ENCODE measurements at places on chromosomes 6 and 20. TPM values are rescaled to one million over a fixed set of nuclear protein-coding genes. Genes with fewer than 3 reads are reported as not detected.

Gene ADAM33
- 1.2 TPM for total RNA-seq

Gene SLC17A3
- not detected for total RNA-seq

Gene ISM1
- not detected for total RNA-seq

Gene RFX6
- not detected for total RNA-seq
